ENCODE measurements at places on chromosomes 11 and 22.

GRCh38 chr22:35995772-35996171 is 32.9 kb downstream of the RBFOX2 start:
- DNase-seq = no peak

DNA sequence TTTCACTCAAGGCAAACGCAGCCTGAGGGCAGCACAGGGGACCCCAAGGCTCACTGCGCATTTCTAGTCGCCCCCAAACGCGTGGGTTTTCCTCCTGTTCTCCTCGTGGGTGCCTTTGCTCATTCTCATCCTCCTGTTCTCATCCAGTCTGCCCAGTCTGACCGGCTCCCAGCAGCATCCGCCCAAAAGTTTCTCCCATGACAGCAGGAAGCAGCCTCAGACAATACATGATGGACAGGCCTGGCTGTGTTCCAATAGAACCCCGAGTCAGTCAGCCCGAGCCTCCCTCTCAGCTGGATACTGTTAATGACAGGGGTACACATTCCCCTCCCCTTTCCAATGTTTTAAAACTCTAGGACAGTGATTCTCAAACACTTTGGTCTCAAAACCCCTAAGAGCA is 22.5 kb upstream of the KRTAP5-7 start:
- no peak for DNase-seq

- peak; percentile 4 for DNase-seq
Measured at GRCh38 chr11:17475666-17476316, 854 bp downstream of the ABCC8 start.

DNA sequence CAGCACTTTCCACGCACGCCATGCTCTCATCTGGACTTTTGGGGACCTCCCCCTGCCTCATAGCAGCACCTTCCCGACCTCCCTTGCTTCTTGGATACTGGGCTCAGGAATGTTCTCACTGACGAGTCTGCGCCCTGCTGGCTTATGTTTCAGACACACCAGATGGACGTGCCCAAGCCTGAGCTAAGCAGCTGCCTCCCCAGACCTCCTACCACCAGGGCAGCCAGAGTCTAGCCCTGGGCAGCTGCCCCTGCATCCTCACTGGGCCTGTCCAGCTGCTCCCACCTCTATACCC is 13.2 kb upstream of the RGL4 start:
- DNase-seq = no peak

DNA sequence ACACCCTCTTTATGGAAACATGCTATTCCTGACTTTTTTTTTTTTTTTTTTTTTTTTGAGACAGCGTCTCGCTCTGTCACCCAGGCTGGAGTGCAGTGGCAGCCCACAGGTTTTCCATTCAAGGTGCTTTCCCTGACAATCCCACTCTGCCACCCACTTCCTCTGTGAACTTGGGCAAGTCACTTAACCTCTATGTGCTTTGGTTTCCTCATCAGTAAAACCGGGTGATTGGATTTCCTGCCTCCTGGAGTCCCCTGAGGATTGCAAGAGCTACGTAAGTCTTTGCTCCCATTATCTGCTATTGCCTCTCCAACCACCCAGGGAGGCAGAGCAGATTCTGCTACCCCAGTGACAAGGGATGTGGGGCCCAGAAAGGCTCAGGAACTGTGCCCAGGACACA is 54.1 kb downstream of the CELSR1 start:
- peak; percentile 6 for DNase-seq

DNA sequence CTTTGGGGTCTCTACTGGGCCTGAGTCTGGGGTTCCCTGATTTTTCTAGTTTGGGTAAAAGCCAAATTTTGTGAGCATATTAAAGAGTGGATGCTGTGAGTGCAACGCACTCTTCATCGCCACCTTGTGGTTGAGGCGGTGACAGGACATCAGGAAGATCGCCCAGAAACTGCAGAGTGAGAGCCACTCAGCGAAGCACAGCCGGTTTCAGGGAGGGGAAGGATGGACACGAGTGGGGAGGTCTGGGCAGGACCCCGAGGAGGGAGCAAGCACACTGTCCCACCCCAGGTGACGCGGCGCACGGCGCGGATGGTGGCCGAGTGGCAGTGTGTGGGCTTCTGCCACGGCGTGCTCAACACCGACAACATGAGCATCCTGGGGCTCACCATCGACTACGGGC is 9.1 kb downstream of the SELENOO start:
- DNase-seq = peak; percentile 78

GRCh38 chr22:17412232-17412631 is 43.0 kb downstream of the CECR2 start:
- no peak for DNase-seq

DNA sequence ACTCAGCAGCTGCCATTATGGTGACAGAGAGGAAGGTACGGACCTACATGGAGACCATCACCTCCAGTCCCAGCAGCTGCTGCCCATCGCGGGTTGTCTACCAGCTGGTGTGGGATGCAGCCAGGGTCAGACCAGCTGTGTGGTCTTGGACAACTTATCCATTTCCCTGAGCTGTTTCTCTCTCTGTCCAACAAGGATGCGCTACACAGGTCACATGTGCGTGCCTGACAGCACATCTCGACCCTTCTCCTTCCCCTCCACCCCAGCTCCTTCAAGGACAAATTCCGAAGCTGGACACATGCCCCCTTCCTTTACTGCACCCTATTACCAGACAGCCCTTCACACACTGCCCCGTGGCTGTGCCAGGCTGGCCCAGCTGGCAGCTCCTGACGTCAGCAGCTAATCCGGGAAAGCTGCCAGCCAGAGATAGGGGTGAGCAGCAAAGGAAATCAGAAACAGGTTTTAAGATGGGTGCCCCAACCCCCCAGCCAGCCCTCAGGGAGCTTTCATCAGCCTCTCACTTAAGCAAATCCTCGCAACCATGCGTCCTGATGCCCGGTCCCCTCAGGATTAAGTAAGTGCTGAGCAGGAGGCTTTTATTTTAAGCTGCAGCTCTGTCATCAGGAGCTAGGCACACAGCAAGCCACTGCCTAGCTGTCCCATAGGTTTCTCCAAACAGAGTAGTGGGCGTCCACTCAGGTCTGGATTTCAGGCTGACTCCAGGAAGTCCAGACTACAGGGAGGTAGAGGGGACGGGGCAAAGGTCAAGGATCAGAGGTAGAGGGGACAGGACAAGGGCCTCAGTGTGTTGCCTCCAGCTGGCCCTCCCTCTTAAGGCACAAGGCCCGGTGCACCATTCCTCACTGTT is 20.3 kb downstream of the TEF start:
- DNase-seq = no peak

- no peak for DNase-seq
Measured at GRCh38 chr11:35106595-35106994, 32.4 kb upstream of the CD44 start.

- peak; percentile 71 for DNase-seq
Measured at GRCh38 chr11:62545437-62546243, 966 bp downstream of the AHNAK start.

GRCh38 chr11:28793282-28793738 is 685.1 kb downstream of the METTL15 start:
- DNase-seq = no peak

GRCh38 chr22:25162561-25162960 is 37.1 kb upstream of the CRYBB3 start:
- no peak for DNase-seq

DNA sequence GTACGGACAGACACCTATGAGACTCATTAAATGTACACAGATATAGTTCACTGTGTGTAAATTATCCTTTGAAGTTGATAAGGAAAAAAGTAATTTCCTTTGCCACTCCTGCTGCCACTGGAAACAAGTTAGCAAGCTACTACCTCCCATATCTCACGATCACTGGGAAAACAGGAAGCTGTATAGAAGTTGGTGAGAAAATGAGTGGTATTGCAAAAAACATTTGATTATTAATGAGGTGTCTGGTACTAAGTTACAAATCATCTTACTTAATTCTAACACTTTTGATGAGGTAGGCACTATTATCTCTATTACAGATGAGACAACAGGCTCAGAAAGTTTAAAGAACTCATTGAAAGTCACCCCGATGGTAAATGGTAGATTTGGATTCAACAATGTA is 68.5 kb downstream of the GAB2 start:
- no peak for DNase-seq

GRCh38 chr11:65262776-65263175 is 1.0 kb downstream of the POLA2 start:
- no peak for DNase-seq

DNA sequence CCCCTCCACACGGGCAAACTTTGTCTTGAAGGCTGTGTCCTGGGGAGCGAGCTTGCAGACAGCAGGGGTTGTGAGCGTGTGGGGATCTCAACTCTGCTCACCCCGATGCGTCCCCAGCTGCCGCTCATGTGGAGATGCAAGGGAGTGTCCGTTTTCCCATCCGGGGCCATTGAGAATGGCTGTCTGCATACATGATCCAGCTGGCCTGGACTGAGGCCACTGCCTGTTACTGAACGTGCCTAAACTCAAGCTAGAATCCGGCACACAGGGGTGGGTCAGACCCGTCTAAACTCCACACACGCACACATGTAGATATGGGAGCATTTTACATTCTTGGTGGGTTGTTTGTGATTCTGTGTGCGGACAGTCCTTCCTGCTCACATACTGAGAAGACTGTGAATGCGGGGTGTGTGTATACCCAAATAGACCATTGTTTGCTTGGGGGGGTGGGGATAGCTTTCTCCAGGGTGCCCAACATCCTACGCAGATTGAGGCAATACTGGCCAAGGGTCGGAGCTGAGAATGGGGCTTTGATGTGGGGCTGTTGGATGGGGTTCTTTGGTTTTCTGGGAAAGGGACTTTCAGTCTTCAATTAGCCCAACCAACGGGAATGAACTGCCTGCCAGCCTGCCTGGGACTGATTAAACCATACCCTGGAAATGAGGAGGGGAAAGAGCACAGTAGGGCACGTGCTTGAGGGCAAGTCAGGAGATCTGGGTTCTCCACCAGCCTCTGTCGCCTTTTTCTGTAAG is 60.4 kb downstream of the ST3GAL4 start:
- no peak for DNase-seq

DNA sequence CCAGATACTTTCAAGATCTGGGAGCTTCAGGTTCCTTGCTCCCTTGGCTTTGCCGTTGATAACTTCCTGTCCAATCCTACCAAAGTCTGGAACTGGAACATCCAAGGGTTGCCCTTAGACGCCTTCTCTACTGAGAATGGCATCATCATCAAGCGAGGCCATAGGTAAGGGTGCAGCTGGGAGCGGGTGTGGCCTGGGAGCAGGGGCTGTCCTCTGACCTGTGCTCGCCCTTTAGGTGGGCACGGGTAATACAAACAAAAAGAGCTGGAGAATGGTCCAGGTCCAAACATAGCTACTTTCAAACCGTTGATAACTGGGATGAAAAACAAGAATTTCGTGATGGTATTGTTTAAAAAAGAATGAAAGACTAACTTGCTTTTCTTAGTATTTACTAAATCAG is 25.0 kb downstream of the CASP12 start:
- no peak for DNase-seq

- no peak for DNase-seq
Measured at GRCh38 chr11:199782-200181, 6.9 kb downstream of the SCGB1C1 start.

GRCh38 chr22:44645531-44645930 is 56.5 kb upstream of the PRR5 start:
- no peak for DNase-seq

DNA sequence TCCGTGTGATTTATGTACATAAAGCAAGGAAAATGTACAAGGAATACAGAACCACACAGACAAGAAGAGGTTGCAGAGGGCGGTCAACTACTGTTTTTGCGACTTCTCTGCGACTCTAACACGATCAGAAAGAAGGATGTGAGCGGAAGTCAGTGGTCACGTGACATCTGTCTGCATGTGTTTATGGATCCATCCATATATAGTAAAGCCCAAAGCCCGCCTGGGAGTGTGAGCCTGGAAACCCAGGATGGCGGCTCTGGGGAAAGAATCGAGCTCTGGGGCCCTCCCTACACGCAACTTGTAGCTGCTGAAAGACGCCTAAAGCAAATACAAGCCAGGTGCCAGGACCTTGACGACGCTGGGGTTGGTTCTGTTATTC is 8.8 kb downstream of the OSBPL5 start:
- no peak for DNase-seq

GRCh38 chr11:102757823-102758549 is 22.4 kb downstream of the MMP10 start:
- no peak for DNase-seq

GRCh38 chr11:63573881-63574855 is 11.0 kb upstream of the PLAAT2 start:
- DNase-seq = no peak

DNA sequence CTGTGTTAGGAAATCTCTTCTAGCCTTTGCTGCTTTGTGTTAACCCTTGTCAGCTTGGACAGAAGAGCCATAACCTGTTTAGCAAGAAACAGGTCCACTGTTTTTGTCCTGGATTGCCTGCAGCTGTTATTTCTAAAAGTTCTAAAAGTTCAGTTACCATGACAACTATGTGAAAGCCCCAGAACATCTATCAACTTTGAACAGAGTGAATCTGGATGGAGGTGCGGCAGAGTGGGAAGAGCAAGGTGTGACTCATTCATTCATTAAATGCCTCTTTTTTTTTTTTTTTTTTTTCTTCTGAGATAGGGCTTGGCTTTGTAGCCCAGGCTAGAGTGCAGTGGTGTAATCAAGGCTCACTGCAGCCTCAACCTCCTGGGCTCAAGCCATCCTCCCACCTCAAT is 50.5 kb downstream of the RBX1 start:
- DNase-seq = no peak

- no peak for DNase-seq
Measured at GRCh38 chr11:87897921-87898320, 277.3 kb downstream of the RAB38 start.

DNA sequence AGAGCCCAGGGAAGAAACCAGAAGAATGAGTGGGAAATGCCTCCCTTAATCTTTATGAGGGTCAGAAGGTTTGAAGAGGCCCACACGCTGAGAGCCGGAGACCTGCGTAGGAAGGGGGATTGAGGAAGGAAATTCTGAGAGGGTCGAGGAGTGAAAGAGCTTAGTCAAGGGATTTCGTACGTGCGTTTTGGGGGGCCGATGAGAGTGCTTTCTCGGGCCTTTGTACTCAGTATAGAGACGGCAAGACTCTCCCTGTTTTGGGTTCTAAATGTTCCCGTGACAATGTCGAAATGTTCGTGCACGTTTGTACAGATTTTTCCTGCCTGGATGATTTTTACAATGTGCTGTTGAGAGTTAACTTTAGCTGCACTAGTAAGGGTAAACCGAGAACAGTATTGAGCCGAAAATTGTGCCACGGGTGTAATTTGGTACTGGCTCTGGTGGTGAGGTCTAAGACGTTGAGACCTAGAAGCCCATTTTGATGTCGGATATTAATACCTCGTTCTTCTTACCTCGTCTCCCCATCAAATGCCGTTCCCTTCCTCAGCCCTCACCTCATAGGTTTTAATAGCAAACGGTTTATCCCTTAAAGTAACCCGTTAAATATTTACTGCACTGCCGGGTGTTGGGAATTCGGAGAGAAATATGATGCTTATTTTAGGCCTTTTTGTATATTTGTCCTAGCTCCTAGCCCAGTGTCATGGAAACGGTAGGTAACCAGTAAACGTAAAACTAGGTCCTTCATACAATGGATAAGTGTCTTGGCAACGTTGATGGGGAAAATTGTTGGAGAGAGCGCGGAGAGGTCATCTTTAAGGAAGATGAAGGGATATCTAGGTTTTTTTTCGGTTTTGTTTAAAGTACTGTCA is 734 bp downstream of the C11orf58 start:
- DNase-seq = no peak

GRCh38 chr11:56693428-56693827 is 5.5 kb upstream of the OR9G1 start:
- no peak for DNase-seq

- DNase-seq = no peak
Measured at GRCh38 chr22:28008056-28008455, 89.0 kb upstream of the PITPNB start.

- DNase-seq = no peak
Measured at GRCh38 chr11:46045811-46046210, 75.4 kb downstream of the PHF21A start.

- no peak for DNase-seq
Measured at GRCh38 chr11:99545616-99546015, 524.9 kb downstream of the CNTN5 start.
